ENCODE measurements at places on chromosomes 12 and 14.
A peak's percentile ranks its signal among the peaks of the same experiment; 100 is the strongest.

GRCh38 chr14:67574156-67574555, 25.9 kb downstream of the PIGH start:
- DNase-seq: no peak

DNA sequence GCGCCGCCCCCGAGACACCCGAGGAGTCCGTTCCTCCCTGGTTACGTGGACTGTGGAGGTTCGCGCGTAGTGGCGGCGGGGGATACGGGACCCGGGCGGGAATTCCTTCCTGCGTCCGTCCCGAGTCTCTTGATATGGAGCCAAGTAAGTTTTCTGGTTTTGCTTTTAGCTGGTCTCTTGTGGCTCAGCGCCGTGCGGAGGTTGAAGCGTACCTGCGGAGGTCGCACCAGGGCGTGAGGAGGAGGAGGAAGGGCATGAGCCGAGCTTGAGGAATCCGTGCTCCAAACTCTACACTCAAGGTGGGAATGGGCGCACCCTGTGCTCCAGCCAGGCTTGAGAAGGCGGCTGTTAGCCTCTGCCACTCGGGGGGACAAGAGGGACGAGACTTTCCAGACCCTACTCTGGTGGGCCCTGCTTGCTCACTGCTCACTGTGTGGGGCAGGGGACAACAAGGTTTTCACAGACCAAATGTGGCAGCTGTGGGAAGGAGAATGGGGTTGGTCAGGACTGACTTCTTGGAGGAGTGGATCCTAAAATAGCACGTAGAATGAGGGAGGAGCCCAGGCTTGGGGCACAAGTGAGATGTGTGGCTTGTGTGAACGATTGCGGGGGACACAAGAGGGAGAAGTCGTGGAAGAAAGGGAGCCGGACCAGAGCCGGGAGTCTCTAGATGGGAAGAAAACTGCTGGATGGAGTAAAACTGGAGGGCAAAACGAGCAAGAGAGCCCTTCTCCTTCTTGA, 577 bp downstream of the ATG101 start:
- peak; percentile 55 for DNase-seq

DNA sequence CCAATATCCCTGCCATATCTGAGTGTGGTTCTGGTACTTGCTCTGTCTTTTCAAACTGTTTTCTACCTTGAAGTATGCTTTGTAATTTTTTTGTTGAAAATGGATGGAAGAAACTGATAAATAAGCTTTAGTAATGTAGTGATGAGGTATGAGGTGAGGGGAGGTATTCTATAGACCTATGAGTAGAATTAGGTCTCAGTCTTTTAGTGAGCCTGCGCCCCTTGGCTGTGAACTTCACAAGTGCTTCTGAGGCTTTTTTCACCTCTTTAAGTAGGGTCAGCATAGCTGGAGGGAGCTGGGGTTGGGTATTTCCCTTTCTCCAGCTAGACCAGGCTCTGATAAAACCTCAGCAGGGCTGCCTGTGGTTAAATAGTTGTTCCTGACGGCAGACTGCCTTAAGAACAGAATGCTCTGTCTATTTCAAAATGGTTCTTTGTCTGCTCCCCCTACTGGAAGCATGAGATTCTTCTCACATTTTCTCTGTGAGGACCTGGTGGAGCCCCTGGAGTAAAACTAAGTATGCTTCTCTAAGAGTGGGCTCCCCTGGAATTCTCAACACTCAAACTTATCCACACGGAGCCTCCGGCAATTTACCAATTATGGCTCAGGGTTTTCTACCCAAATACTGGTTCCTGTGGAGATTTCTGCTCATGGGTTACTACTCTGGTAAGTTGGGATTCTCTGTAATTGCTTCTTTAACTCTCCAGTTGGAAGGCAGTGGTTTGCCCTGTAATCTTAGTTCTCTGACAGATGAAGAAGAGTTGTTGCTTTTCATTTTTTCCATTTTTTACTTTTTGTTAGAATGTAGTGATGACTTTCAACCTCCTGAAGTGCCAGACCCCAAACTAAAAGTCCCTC, 13.1 kb downstream of the KRT5 start:
- DNase-seq: no peak

DNA sequence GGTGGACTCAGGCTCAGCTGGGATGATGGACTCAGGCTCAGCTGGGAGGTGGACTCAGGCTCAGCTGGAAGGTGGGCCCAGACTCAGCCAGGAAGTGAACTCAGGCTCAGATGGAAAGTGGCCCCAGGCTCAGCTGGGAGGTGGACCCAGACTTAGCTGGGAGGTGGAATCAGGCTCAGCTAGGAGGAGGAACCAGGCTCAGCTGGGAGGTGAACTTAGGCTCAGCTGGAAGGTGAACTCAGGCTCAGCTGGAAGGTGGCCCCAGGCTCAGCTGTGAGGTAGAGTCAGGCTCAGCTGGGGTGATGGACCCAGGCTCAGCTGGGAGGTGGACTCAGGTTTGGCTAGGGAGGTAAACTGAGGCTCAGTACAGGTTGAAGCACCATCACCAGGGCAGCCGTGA, 21.8 kb upstream of the C14orf180 start:
- no peak for DNase-seq

DNA sequence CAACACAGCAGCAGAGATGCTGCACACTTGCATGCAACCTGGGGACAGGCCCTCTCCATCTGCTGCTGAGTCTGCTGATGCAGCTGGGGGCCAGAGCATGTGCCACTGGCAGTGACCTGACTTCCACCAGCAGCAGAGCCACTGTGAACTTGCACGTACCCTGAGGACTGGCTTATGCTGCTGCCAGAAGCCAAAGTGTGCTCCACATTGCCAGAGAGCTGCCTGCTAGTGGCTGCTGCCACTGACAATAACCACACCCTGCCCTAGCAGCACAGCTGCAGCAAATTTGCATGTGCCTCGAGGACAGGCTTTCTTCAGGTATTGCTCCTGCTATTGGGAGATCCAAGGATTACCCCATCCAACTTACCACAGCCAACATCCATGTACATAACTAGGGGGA, 4.5 kb upstream of the PRR4 start:
- no peak for DNase-seq

- DNase-seq: peak; percentile 75
Measured at GRCh38 chr14:105087963-105088811, 23.0 kb upstream of the GPR132 start.

GRCh38 chr12:91335699-91336098, 153.1 kb upstream of the DCN start:
- no peak for DNase-seq

GRCh38 chr12:93002293-93003054, 73.4 kb upstream of the EEA1 start:
- DNase-seq: no peak

DNA sequence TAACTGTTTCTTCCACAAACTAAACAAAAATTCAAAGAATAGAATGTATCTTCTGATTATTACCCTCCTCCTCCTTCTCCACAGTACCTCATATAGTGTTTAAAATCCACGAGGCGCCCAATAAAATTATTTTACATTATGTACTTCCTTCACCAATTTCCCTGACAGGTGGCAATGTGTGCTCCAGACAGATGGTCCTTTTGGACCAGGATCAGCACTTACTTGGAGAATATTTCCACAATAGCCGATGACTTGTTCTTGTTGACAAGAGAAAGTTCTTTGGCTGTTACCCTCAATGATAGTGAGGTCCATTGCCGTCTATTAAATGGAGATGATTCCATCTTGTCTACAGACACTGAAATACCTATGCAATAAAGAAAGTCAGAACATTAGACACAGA, 34.9 kb downstream of the LIMA1 start:
- no peak for DNase-seq

- DNase-seq: no peak
Measured at GRCh38 chr12:107355004-107355565, 261.7 kb upstream of the CRY1 start.

GRCh38 chr12:95484524-95484923, 10.6 kb downstream of the METAP2 start:
- DNase-seq: no peak

DNA sequence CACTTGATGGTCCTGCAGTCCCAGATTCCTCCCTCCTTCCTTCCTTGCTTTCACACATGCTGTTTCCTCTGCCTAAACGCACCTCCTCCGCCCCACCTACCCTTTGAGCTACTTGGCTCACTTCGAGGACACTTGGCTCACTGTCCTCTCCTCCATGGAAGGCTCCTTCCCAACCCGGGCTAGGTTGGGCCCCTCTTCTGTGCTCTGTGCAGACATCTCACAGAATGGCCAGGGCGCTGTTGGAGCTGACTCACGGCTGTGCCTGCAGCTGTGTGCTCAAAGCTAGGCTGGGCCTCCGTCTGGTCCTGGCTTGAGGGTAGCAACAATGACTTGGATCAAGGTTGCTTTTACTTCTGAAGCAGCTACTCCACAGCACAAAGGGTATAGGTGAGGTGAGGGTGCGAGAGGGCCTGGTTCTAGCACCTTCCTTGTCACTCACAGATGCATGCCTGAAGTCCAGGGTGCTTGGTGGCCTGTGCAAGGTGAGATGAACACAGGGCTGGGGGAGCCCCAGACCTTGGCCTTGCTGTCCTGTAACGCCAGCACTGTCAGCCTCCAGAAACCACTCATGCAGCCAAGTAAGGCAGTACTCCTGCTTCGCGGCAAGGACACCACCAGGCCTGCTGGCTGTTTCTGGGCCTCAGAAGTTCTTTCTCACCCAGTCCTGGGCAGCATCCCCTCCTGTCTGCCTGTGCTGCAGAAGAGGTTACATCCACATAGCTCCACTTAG, 61.8 kb downstream of the GALNT16 start:
- no peak for DNase-seq

- DNase-seq: peak; percentile 48
Measured at GRCh38 chr12:114694436-114695304, 10.7 kb upstream of the TBX3 start.

DNA sequence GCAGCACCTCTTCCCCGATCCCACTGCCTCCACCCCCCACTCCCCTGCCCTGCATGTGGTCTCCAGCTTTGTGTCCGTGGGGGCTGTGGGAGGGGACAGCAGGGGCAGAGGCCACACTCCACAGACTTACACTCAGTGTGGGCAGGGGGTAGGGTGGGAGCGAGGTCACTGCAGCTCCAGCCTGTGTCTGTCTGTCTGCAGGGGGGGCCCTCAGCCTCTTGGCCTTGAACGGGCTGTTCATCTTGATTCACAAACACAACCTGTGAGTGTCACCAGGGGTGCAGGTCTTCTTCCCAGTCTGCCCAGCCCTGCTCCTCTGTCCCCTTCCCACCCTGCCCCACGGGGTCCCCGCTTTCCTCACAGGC, 6.5 kb downstream of the NOC4L start:
- no peak for DNase-seq

- no peak for DNase-seq
Measured at GRCh38 chr14:99217066-99217955, 54.7 kb downstream of the BCL11B start.

- no peak for DNase-seq
Measured at GRCh38 chr12:4137015-4137414, 136.5 kb upstream of the CCND2 start.

- no peak for DNase-seq
Measured at GRCh38 chr14:52442166-52442565, 110.1 kb downstream of the TXNDC16 start.

- DNase-seq: peak; percentile 58
Measured at GRCh38 chr12:13250416-13250815, 53.9 kb downstream of the EMP1 start.

GRCh38 chr14:74423246-74423645, 2.8 kb downstream of the SYNDIG1L start:
- no peak for DNase-seq

GRCh38 chr12:124786061-124786964, 77.4 kb downstream of the SCARB1 start:
- no peak for DNase-seq

- DNase-seq: no peak
Measured at GRCh38 chr14:26191671-26192070, 406.2 kb downstream of the NOVA1 start.

DNA sequence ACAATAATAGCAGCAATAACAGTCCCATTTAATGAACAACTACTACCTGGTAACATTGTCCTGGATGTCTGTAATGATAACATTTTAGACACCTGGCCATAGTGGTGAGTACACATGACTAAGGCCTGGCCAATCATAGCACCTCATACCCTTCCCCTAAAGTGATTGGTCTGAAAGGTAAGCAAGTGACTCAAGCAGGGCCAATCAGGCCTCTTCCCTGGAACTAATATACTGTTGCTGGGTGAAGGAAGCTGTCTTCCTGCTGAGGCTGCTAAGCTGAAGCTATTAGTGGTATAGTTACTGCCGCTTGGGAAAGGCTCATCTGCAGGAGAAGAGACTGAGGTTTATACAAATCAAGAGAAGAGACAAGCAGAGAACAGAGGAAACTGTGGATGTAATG, 18.7 kb upstream of the NOS1 start:
- peak; percentile 20 for DNase-seq

GRCh38 chr12:2161473-2161872, 108.7 kb downstream of the CACNA1C start:
- DNase-seq: no peak

DNA sequence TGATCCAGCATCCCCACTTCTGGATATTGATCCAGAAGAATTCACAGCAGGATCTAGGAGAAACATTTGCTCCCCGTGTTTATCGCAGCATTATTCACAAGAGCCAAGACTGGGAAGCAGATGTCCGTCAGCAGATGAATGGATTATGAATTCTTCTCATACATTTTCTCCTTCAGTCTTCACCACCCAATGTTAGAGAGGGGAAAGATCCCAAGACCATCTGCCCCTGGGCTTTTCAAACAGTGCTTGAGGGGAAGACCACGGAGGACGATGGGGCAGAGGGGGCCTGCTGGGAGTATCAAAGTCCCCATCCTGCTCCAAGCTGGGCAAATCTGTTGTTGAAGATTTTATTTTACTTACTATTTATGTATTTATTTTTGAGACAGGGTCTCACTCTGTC, 41.1 kb downstream of the SERPINA3 start:
- DNase-seq: no peak
